Right lobe of liver (tissue), 6 donors: ENCODE measurements at places on chromosomes 7 and 10. TPM values are rescaled to one million over a fixed set of nuclear protein-coding genes. Genes with fewer than 3 reads are reported as not detected.

The IFIT5 gene
- 11.2 TPM for total RNA-seq

The MKI67 gene
- total RNA-seq = 0.68 TPM

The GPRIN2 gene
- total RNA-seq = 0.19 TPM

The GFRA1 gene
- 17.9 TPM for total RNA-seq

The ZNF727 gene
- 0.39 TPM for total RNA-seq

The STEAP4 gene
- total RNA-seq = 18.7 TPM

The CLEC5A gene
- total RNA-seq = 0.27 TPM

The CALHM3 gene
- not detected for total RNA-seq

The DIP2C gene
- 13.5 TPM for total RNA-seq

The BTBD16 gene
- 0.98 TPM for total RNA-seq

The FAM131B gene
- total RNA-seq = 0.51 TPM

The WNT2 gene
- 0.51 TPM for total RNA-seq

The ITGB8 gene
- 0.43 TPM for total RNA-seq

The A1CF gene
- total RNA-seq = 220 TPM

The GRM3 gene
- total RNA-seq = not detected

The CCDC136 gene
- not detected for total RNA-seq

The COBL gene
- 33.2 TPM for total RNA-seq

The FAM13C gene
- 1.4 TPM for total RNA-seq

The PLXNA4 gene
- total RNA-seq = 0.31 TPM

The TCTN3 gene
- total RNA-seq = 24.3 TPM

The SLC18A2 gene
- 0.19 TPM for total RNA-seq

The ZNF655 gene
- total RNA-seq = 44.4 TPM

The TMEM225B gene
- total RNA-seq = 1.4 TPM

The MSRB2 gene
- total RNA-seq = 26.1 TPM

The TMEM270 gene
- not detected for total RNA-seq

The NPSR1 gene
- not detected for total RNA-seq

The UPK3BL1 gene
- 12.4 TPM for total RNA-seq

The FGFBP3 gene
- 0.55 TPM for total RNA-seq

The NXPH1 gene
- total RNA-seq = not detected

The NODAL gene
- not detected for total RNA-seq

The GATA3 gene
- 0.26 TPM for total RNA-seq

The FFAR4 gene
- total RNA-seq = 0.19 TPM

The OLAH gene
- not detected for total RNA-seq

The DNAJB12 gene
- total RNA-seq = 22.1 TPM

The TFR2 gene
- total RNA-seq = 669 TPM

The CFAP69 gene
- 1.7 TPM for total RNA-seq

The UNCX gene
- total RNA-seq = not detected

The C10orf67 gene
- total RNA-seq = not detected

The HOXA2 gene
- not detected for total RNA-seq

The AKR1B15 gene
- total RNA-seq = 2.5 TPM

The NAT16 gene
- not detected for total RNA-seq

The HOXA7 gene
- total RNA-seq = not detected

The WNT8B gene
- total RNA-seq = not detected

The EPHA1 gene
- 19.2 TPM for total RNA-seq

The ITIH2 gene
- total RNA-seq = 437 TPM

The LIPK gene
- total RNA-seq = not detected

The SPDYE2B gene
- total RNA-seq = not detected

The NRP1 gene
- 14.7 TPM for total RNA-seq

The HMX3 gene
- not detected for total RNA-seq

The NUP42 gene
- total RNA-seq = 15.3 TPM
